ENCODE measurements at places on chromosomes 11 and 22.

DNA sequence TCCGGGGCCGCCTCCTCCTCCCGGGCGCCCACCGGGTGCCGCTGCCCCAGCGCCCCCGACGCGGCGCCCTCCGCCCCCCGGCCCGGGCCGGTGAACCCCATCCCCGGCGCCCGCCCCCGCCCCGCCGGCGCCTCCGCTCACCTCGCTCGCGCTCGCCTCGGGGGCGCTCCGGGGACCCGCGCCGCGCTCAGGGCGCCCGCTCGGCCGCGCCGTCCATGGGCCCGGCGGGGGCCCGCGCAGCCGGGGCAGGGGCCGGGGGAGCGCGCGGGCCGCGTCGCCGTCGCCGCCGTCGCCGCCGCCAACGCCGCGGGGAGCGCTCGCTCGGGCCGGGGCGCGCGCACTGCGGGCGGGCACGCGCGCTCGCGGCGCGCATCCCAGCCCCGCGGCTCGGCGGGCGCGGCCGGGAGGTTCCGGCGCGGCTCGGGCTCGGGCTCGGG is 293 bp downstream of the DUSP8 start:
- no peak for DNase-seq

- no peak for DNase-seq
These were observed 91.5 kb downstream of the NECTIN1 start for GRCh38 chr11:119637481-119637880.

- no peak for DNase-seq
These were observed 66.5 kb downstream of the LARGE2 start for GRCh38 chr11:45988921-45989320.

- DNase-seq, result no peak
These were observed 896.9 kb downstream of the KCNA4 start for GRCh38 chr11:29119707-29120618.

DNA sequence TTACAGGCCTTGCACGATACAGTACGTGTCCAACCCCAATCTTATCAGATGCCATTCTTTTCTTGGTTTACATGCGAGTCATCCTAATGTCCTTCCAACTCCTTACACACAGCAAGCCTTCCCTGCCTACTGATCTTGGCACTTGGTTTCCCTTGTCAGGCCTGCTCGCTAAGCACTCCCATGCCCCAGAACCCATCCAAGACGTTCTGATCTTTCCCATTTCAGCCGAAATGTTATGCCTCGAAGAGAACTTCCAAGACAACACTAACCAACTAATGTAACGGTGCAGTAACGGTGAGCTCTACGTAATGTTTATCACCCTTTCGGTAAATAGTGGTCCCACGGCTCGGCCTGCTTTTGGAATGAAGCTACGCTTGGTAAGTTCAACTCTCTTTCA is 521 bp downstream of the PES1 start:
- peak; percentile 18 for DNase-seq

DNA sequence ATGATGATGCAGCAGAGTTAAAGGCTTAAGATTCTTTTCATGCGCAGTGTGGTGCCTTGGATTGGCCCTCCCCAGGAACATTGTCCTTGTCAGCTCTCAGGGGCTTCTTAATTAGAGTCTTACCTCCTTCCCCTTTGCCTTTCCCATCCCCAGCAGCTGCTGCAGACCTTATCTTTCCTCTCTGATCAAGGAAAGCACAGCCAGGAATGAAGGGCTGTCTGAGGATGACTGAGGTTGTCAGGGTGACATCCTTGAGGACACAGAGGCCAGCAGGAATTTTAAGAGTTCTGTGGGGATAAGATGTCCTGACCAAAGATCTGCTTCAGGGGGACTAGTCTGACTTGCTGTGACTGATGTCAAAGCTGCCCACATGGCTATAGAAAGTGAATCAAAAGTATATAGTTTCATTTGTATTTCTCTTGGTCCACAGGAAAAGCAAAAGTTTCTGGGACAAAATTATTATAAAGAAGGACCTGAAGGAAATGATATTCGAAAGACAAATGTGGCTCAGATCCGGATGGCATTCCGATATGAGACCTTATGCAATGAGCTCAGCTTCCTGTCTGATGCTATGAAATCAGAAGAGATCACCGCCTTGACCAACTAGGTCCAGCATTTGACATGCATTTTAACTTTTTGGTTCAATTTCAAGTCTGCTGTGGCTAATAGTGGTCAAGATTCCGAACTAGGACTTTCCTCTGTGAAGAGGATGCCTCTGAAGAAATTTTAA is 35.5 kb downstream of the RNF141 start:
- no peak for DNase-seq

DNA sequence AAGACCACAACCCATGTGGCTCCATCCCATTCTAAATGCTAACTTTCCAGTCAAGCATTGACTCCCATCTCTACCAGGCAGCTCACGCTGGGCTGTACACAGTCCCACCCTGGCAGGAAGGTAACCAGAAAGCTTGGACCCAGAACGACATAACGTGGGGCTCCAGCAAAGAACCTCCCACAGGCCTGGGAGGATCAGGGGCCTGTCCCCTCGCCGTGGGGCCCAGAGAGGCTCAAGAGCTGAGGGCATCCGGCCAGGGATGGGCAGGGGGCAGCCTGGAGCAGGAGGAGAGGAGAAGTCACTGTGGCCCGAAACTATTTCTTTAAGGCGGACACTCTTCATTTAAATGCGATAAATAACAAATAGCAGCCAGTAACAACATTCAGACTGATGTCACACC is 169.9 kb downstream of the SHANK2 start:
- DNase-seq, result no peak

GRCh38 chr11:44127130-44127529 is 31.7 kb downstream of the EXT2 start:
- DNase-seq, result no peak

DNA sequence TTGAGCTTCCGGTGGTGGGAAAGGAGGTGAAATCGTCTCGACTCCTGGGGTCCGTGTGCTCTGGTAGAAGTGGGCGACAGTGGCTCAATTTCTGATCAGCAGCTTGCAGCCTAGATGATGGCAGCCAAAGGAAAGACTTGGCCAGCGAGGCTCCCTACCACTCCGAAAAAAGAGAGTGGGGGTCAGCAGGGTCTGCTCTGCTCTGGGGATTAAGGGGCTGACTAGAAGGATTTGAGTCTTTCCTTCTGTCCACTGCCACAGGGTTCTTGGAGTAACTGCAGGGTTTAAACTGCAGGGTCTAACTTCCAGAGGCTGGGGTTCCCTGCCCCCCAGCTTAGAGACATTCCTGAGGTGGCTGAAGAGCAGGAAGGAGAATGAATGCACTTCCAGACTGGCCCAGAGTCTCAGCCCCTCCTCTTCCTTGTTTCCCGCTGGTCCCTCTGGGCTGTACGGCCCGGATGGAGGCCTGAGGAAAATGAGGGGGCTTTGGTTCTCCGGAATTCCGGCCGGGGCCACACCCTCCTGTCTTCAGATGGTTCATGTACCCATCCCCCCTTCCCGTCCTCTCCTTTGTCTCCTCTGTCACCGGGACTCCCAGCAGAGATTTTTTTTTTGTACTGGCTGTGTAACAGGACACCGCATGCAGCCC is 907 bp downstream of the SERPINH1 start:
- DNase-seq, result no peak

- DNase-seq, result no peak
These were observed 17.4 kb downstream of the LIMK2 start for GRCh38 chr22:31229402-31230079.

DNA sequence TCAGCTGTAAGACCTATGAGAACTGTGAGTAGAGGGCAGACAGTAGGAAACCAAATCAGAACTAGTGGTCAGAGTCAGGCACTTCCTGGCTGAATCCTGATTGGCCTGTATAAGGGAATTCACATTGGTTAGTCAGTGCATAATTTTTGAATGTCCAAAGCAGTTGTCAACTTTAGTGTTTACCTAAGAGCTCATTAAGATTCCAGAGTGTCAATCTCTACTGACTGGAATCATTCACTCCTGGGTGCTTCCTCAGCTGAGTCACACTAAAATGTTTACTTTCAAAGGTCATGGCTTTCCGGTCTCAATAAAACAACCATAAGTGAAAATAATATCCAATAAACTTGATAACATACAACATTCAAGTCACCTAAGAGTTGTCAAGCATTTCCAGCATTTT is 306.1 kb downstream of the C11orf87 start:
- DNase-seq, result no peak

GRCh38 chr22:25143156-25144076 is 56.2 kb upstream of the CRYBB3 start:
- no peak for DNase-seq

- DNase-seq, result no peak
These were observed 66.6 kb upstream of the ASPHD2 start for GRCh38 chr22:26362471-26362870.

DNA sequence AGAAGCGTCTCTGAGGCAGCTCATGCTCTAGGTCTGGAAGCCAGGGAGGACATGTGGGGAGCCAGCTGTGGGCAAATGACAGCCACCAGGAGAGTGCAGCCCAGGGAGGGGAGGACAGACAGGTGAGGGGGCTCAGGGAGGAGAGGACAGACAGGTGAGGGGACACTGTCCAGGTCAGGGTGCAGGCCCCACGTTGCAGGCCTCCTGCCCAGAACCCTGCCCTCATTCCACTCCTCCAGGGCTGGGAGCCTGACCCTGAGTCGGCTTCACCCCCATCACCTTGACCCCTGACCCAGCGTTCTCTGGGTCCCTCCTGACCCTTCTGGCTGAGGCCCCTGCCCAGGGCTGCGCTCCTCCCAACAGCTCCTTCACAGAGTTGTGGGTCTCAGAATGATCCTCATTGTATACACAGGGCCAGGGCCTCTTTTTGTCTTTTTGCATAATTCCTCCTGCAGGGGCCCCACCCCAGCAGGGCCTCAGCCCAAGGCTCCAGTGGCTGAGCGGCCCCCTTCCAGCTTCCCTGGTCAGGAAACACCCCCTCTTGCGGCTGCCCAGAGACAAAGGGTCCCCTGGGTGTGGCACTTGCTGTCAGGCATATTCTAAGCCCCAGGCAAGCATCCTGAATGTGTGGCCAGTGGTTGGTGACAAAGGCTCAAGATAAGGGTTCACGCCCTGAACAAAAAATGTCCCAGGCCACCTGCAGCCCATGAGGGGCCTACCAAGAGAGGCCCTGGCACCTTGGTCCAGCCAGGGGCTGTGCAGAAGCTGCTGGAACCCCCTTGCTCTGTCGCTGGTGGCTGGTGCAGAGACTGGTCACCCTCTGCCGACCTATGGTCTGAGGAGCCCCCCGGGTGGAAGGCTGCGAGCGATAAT is 853.0 kb downstream of the BRD1 start:
- DNase-seq, result no peak

DNA sequence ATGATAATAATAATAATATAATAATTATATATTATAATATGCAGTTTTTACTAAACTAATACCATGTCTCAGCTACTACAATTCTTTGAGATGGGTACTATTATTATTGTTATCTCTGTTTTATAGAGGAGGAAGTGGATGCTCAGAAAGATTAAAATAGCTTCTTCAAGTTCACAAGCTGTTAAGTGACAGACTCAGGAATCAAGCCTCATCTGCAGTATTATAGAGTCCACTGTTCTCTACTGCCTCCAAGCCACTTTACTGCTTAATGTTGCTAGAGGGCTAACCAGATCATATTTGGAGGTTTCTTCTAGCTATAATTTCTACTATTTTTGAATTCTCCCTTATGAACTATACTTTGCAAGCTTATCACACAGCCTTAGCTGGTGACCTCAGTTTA is 62.7 kb downstream of the CSTPP1 start:
- no peak for DNase-seq

- no peak for DNase-seq
These were observed 643 bp downstream of the CEND1 start for GRCh38 chr11:788953-789940.

GRCh38 chr11:134082990-134083389 is 14.1 kb downstream of the JAM3 start:
- DNase-seq, result no peak

DNA sequence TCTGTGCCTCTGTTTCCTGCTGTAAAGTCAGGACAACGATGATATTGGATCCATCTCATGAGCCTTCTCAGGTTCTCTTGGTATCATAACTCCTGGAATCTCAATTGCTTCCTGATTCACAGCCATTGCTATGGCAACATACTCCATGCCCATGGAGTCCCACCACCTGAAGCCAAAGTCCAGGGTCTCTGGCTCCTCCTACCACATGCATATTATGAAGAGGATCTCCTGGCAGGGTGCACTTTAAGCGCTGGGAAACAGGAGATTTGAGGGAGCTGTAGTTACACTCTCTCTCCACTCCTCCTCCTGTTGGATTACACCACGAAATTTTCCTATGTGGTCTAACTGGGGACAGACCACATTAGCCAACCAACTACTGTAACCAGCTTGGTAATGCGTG is 130.9 kb upstream of the SEZ6L start:
- DNase-seq, result no peak
